ENCODE measurements at places on chromosomes 1 and 21.

GRCh38 chr1:9410737-9411297 lies 118.1 kb downstream of the SPSB1 start:
- no peak for DNase-seq

- DNase-seq = no peak
These were observed 67.8 kb downstream of the POU2F1 start for GRCh38 chr1:167288390-167289074.

DNA sequence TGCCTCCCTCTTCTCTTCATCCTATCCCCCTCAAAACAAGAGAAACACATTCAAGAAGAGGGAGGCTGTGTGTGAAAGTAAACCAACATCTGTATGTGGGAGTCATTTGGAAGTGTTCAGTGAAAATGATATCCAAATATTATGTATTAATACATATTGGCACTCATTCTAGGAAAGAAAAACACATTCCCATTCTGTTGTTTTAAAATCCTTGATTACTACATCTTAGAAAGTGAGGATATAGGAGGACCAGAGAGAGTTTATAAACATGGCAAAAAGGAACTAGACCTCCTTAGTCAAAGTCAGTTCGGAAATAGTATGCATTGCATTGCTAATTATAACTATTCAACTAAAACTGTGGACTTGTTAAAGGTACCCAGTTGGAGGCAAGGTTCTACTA lies 786.6 kb downstream of the ADGRL2 start:
- no peak for DNase-seq

DNA sequence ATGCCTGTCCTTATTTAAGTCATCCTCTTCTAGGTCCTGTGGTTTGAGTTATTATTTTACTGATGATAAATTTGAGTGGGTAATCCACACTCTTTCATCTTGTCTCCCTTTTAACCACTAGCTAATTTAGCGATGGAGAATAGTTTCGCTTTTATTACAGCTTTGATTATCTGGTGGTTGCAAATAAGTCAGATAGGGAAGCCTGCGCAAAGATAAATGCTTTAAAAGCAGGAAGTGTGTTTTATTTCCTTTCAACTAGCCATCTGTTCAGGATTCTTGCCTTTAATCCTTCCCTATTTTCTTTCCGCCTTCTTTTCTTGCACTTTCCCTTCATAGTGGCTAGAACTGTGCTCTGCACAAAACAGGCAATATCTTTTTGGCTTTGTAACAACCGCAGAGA lies 129.0 kb downstream of the TGFB2 start:
- no peak for DNase-seq

- no peak for DNase-seq
These were observed 21.0 kb upstream of the EPS8L3 start for GRCh38 chr1:109784551-109785252.

- peak; percentile 45 for DNase-seq
These were observed 162.7 kb downstream of the IER5 start for GRCh38 chr1:181251001-181251712.

All from NCI-H2081 treated with DMSO at 0.1 percent for 48 hours (cell line).